ENCODE measurements at places on chromosomes 1 and 21.

DNA sequence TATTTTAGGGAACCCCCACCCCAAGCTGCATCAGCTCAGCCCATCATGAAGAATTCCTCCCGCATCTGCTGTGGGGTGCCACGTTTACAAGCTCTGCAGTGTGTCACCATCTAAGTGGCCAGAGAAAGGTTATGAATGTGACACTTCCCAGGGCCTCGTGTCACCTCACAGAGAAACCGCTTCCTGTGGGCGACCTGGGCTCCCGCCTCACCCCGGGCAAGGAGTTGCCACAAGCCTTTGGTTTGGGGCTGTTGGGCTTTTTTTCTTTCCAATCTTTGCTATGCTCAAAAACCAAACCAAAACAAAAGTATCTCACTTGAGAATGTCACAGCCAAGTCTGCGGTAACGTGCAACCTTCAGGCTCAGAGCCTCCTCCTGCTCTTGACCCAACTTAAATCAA lies 82.1 kb upstream of the ARHGEF16 start:
- DNase-seq: no peak

- no peak for DNase-seq
Observed at GRCh38 chr21:37219761-37220432, 47.2 kb downstream of the VPS26C start.

- no peak for DNase-seq
Observed at GRCh38 chr1:100034470-100034869, 64.7 kb downstream of the SLC35A3 start.

GRCh38 chr1:231541842-231542241 lies 13.4 kb downstream of the TSNAX start:
- no peak for DNase-seq

DNA sequence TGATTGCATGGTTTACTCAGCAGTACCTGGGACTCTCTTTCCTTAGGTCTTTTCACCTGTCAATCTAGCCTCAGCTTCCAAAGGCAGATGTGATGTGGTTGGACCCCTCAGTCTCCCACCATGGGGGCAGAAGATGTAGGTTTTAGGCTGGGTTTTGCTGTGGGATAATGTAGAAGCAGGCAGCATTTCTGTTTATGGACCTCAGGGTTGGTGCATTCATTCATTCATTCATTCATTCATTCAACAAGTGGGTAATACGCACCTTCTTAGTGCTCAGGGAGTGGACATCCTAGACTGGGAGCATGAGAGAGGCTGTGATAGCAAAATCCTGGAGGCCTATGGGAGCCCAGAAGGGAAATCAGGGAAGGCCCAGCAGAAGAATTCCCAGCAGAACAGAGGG lies 209.6 kb downstream of the TRABD2B start:
- no peak for DNase-seq

- no peak for DNase-seq
Observed at GRCh38 chr1:184624051-184624450, 130.6 kb downstream of the EDEM3 start.

- DNase-seq: no peak
Observed at GRCh38 chr1:198423673-198424072, 116.8 kb downstream of the ATP6V1G3 start.

GRCh38 chr1:208028526-208028925 lies 117.6 kb upstream of the CD34 start:
- DNase-seq: no peak

DNA sequence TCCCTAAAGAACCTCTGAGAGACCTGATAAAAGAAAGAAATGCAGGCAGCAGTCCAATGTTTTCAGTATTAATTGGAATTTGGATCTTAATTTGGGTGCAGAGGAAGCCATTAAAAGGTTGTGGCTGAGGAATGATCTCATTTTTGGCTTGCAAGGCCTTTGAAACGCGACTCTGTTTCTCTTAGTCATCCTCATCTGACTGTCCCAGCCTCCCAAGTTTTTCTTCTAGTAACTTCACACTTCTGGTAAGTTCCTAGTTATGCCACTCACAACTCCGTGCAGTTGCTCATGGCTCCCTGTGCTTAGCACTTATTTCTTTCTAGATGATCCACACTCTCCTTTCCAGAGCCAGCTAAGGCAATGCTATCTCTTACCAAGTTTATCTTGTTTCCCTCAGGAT lies 147.4 kb upstream of the USP24 start:
- no peak for DNase-seq

GRCh38 chr1:13828454-13829151 lies 128.6 kb downstream of the PRDM2 start:
- no peak for DNase-seq

DNA sequence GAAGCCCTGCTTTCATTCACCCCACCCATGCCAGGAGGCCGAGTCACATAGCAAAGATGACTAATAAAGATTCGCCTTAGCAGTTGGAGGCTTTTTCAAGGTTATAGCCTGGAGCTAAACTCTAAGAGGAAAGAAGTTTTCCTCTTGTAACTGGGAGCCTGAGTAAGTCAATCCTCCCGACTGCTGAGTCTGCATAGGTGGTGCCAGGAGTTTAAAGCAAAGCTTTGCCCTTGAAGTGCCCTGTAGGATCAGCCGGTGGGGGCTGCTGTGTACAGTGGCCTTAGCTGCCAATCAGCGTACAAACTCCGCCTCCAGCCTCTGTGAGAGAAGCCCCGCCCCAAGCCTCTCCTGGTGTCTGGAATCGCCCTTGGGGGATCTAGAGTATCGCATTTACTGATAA lies 147.5 kb upstream of the SPATA6 start:
- DNase-seq: no peak

DNA sequence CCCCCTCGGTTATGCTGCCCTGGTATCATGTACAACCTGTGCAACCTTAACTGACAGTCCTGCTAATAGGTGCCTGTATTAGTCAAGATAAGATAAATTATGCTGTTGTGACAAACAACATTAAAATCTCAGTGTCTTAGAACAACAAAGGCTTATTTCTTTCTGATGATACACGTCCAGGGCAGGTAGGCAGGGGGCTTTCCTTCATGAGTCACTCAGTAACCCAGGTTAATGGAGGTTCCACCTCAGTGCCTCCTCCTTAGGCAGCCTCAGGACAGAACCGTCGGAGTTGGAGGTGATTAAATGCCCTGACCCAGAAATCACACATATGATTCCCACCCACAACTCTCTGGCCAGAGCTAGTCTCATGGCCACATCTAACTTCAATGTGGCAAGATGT lies 94.6 kb upstream of the CASZ1 start:
- no peak for DNase-seq

DNA sequence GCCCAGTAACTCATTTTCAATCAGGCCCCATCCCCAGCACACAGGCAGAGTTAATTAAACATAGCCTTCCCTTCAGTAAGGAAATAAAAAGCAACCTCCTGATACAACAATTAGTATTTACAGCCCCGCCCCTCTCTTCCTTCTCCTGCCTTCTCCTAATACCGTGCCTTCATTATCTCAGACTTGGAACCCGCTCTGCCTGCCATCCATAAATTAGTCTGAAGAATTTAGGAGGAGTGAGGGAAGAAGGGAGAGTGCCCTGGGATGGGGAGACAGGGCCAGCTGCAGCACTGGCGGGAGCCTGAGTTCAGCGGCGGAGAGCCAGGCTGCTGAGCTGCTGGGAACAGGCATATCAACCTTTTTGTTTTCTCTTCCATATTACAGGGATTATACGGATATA lies 172.8 kb downstream of the ACTL8 start:
- no peak for DNase-seq

DNA sequence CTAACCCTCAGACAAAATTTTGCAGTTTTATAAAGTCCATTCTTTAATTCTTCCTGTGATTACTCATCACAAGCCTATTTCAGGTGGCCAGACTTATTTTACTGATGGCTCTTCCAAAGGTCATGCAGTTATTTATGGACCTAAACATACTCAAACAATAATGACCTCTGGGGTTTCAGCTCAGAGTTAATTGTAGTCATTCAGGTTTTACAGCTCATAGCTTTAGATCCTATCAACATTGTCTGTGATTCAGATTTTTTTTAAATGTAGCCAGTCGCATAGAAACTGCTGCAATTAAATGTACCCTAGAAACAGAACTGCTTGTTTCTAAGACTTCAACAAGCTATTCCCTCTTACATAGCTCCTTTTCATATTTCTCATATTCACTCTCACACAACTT lies 270.8 kb downstream of the COL11A1 start:
- DNase-seq: no peak

DNA sequence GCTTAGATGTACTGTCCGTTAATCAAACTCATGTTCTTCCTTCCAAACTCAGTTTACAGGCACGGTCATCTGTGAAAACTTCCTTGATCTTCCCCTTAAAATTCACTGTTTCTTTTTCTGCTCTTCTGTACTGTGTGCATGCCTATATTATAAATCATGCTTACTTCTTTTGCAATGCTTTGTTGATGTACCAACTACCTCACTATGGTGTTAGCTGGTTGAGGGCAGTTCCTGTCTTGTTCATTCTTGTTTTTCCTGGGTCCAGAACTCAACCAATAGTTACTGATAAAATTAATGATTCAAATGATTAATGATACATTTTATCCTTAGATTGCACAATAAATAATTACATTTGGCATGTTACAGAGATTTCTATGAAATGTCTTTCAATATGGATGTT lies 163.8 kb downstream of the CHRM3 start:
- DNase-seq: no peak

DNA sequence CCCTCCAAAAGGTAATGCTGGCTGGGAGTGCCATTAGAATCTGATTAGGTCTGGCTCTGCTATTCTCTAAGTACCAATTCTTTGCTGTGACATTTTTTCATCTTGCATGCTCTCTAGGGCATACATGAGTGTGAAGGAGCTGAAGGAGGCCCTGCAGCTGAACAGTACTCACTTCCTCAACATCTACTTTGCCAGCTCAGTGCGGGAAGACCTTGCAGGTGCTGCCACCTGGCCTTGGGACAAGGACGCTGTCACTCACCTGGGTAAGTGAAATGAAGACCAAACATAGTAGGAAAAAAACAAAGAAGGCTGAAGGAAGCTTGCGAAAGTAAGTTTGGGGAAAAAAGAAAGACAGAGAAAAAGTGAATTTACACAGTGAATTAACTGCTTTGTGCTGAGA lies 207.9 kb downstream of the PAPPA2 start:
- DNase-seq: no peak

DNA sequence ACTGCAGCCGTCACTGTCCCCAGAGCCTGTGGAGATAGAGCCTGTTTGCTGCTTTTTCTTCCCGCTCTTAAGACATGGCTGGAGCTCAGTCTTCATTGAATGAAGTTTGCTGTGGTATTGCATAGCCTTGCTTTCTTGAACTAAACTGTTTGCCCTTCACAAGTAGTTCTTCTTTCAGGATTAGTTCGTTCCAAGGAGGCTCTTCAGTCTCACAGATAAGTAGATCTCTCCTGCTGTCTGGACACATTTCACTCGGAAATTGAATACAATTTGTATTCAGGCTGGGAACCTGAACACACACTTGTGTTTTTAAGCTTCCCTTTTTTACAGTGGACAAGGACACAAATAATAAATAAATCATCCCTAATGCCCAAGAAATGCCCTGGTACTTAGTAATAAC lies 34.7 kb downstream of the IFNAR1 start:
- DNase-seq: no peak
